Activated CD4-positive, alpha-beta T cell treated with anti-CD3 and anti-CD28 coated beads for 36 hours (primary cell): ENCODE measurements at places on chromosomes 13 and 19.

DNA sequence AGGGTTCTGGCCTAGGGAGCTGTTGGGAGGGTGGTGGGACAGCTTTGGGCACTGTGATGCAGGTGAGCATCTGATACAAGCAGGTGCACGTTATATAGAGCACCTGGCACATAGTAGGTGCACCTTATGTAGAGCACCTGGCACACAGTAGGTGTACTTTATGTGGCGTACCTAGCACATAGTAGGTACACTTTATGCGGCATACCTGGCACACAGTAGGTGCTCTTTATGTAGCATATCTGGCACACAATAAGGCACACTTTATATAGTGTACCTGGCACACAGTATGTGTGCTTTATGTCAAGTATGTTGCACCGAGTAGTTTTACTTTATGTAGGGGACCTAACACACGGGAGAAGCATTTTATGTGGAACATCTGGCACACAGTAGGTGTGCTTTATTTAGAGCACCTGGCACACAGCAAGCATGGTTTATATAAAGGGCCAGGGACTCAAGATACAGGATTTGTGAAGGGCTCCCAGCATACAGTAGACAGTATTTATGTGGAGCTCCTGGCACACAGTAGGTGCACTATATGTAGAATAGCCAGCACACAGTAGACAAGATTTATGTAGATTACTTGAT lies 1.6 kb upstream of the CYP4F12 start:
- no peak overlapping the region for H3K27ac ChIP-seq
- H3K27me3 ChIP-seq: peaks cover 3% of the 10 kb centered on the region
- no peak for DNase-seq
- no peaks in the 10 kb centered on the region for H3K36me3 ChIP-seq
- H3K4me3 ChIP-seq: no peak overlapping the region
- H3K4me1 ChIP-seq: peaks cover 24% of the 10 kb centered on the region

- H3K27me3 ChIP-seq: peaks cover 25% of the 10 kb centered on the region
- no peak for DNase-seq
- no peaks in the 10 kb centered on the region for H3K4me1 ChIP-seq
Measured at GRCh38 chr19:51621178-51621577, 9.0 kb downstream of the SIGLEC5 start.

DNA sequence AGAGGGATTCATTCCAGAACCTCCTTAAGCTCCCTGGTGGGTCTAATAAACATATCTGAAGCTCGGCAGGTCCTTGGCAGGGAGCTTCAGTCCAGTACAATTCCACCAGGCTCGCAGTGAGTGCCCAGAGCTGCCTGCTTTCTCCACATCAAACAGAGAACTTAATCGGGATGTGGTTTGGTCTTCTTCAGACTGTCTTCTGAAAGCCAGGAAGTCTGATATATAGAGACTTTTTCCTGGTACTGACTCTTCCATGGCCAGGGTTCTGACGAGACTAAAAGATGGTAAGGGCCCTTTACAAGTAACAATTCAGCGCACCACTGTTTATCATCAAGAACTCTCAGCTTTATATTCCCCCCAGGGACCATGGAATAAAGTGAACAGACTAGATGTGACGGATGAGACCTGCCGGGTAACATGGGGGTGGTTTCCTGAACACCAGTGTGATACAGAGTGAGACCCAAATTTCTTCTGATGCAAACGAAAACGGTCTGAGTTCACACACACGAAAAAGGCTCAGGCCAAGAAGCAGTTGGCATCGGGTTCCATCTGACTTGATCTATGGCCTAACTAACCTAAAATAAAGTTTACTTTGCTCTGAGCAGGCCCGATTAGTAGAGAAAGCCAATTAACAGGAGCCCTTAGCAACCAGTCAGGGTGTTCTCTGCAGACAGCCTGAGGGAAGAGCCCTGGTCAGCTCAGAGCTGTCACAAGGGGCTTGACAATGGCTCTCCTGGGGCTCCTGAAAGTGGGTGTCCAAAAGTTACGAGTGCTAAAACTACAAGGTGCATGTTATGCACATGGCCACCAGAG lies 29.0 kb downstream of the RANBP3 start:
- peaks cover 73% of the 10 kb centered on the region for H3K4me1 ChIP-seq
- H3K27ac ChIP-seq: peak overlapping the region; percentile 98
- H3K27me3 ChIP-seq: no peaks in the 10 kb centered on the region

DNA sequence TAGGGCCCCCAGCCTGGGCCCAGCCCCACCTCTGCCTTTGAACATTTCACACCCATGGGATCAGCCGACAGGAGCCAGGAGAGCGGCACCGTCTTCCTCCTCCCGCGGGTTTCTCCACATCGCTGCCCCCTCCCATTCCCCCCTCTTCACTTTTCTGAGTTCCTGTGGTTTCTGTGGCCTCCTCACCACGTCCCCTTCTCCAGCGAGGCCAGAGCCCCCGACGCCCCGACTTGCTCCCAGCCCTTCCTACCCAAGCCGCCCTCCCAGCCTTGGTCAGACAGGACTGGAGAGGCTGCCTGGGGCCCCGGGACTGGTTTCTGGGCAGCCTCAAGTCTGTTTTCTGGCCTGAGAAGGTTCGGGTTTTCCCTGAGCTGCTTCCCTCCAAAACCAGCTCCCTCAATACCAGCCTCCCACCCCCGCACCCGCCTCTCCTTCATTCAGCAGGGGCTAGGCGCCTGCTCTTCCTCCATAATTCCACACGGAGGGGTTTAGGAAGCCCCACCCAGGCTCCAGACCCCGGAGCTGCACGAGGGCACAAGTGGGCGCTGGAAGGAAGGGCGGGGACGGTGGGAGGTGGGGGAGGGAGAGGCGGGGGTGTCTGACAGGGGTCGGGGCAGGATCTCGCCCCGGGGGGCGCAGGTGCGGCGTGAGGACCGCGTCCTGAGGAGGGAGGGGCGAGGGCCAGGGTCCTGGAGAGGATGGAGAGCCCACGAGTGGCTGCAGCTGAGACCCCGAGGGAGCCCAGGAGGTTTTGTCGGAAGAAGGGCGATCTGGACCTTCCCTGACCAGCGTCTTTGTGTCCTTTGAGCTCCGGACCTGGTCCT lies 4.0 kb upstream of the SIGLEC10 start:
- H3K36me3 ChIP-seq: no peaks in the 10 kb centered on the region
- peaks cover 22% of the 10 kb centered on the region for H3K27me3 ChIP-seq
- peaks cover 28% of the 10 kb centered on the region for H3K4me1 ChIP-seq
- H3K4me3 ChIP-seq: no peak overlapping the region
- peak; percentile 22 for DNase-seq
- H3K27ac ChIP-seq: no peak overlapping the region

DNA sequence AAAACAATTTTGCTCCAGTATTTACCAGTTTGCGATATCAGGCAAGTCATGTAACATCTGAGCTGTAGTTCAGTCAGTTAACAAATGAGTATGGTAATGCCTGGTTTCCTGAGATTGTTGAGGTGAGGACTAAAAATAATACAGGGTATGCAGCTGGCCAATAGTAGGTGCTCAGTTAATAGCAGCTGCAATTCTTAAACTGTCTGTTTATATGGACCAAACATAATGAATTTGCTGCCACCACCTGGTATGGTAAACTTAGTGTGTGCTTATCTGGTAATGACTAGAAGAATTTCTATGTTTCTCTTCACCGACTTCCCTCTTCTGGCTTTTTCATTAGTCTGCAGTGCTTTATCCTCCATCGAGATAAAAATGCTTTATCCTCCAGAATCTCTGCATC lies 9.1 kb downstream of the ZMYM2 start:
- no peak overlapping the region for H3K4me3 ChIP-seq
- H3K36me3 ChIP-seq: peaks cover 31% of the 10 kb centered on the region
- H3K27me3 ChIP-seq: no peaks in the 10 kb centered on the region
- no peak overlapping the region for H3K27ac ChIP-seq

DNA sequence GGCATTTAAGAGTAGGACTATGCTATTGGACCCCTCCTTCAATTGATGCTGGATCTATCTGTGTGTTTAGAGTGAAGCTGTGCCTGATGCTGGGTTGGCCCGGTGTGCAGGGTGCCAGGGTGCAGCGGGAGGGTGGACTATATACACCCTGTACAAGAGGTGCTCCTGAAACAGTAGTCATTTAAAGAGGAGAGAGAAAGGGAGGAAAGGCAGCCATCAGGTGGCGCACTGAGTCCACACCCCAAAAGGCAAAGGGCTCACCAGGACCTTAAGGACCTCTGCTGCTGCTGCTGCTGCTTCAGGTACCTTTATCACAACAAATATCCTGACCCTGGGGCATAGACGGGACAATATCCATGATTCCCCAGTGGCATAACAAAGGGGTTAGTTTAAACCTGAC lies 39.4 kb downstream of the ZNF136 start:
- peaks cover 39% of the 10 kb centered on the region for H3K36me3 ChIP-seq
- H3K4me3 ChIP-seq: no peak overlapping the region
- H3K27ac ChIP-seq: no peak overlapping the region
- no peaks in the 10 kb centered on the region for H3K27me3 ChIP-seq

- H3K36me3 ChIP-seq: peaks cover 2% of the 10 kb centered on the region
- no peak overlapping the region for H3K4me3 ChIP-seq
- no peaks in the 10 kb centered on the region for H3K4me1 ChIP-seq
- peaks cover 10% of the 10 kb centered on the region for H3K27me3 ChIP-seq
Measured at GRCh38 chr13:98761986-98762616, 9.6 kb upstream of the SLC15A1 start.
